Renal cortex interstitium (tissue), 15 donors: ENCODE measurements at places on chromosomes 7 and 10. TPM values are rescaled to one million over a fixed set of nuclear protein-coding genes. Genes with fewer than 3 reads are reported as not detected.

GRCh38 chr7:94877731-94878670 lies 29.4 kb upstream of the PPP1R9A start:
- DNase-seq, result no peak

GRCh38 chr10:86662186-86663045 lies 5.9 kb upstream of the LDB3 start:
- DNase-seq, result no peak

Gene PAPOLB
- 0.10 TPM for polyA plus RNA-seq

Gene HOXA7
- 24.3 TPM for polyA plus RNA-seq

DNA sequence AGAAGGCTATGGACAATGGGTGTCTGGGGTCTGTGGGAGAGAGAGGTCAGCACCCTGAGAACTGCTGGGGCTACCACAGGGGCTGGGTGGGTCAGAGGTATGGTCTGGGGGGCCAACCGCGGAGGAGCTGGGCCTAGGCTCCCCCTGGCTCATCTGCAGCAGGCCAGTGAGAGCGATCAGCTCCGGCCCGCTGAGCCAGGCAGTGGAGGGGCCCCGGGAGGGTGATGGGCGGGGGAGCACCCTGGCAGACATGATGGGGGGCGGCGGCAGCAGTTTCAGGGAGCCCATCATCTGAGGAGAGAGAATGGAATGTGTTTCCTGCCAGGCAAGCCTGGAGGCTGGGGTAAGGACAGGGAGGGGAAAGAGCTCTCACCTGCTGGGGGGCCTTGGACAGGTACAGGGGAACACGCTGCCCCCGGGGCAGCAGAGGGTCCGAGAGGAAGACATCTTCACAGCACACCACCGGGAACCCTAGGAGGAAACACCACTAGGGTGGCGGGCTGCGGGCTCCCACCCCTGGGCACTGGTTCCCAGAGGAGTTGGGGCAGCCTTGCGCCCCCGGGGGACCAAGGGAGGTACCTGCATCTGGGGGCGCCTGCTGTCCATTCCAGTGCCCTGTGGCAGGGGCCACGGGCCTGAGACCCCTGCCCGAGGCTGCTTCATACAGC lies 1.3 kb downstream of the SAP25 start:
- DNase-seq, result no peak

Gene KRIT1
- polyA plus RNA-seq, result 53.2 TPM

- no peak for DNase-seq
These were observed 516 bp downstream of the ZNHIT1 start for GRCh38 chr7:101218236-101219125.

DNA sequence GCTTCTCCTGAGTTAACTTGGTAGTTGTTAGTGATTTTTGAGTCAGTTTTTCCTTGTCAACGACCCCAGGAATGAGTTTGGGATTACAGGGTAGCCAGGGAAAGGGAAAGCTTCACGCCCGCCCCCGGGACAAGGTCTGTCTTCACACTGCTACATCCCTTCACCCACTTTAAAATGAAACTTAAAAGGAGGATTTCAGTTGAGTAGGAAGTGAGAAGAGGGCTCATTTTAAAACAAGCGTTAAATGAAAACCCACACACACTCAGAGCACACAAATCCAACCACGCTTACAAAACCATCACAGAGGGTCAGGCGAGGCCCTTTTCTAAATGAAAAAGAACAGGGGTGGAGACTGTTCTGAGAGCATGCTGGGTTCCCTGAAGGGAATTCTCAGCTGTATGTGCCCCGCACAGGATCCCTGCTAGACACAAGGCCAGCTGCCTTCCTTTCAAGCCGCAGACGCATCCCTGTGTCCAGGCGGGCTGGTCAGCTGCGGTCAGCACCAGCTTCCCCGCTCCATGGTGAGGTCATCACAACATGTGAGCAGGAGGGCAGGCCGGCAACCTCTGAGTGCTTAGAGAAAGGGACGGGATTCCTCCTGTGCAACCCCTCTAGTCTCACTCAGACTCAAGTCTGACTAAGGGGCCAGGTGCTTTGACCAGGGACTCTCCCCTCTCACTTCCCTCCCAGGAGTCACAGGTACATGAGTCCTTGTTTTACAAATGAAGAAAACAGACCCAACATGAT lies 111.8 kb downstream of the EGFR start:
- no peak for DNase-seq

GRCh38 chr10:99233689-99234037 lies 2.0 kb downstream of the HPSE2 start:
- DNase-seq, result no peak

GRCh38 chr7:124155432-124156022 lies 122.7 kb upstream of the TMEM229A start:
- DNase-seq, result no peak

DNA sequence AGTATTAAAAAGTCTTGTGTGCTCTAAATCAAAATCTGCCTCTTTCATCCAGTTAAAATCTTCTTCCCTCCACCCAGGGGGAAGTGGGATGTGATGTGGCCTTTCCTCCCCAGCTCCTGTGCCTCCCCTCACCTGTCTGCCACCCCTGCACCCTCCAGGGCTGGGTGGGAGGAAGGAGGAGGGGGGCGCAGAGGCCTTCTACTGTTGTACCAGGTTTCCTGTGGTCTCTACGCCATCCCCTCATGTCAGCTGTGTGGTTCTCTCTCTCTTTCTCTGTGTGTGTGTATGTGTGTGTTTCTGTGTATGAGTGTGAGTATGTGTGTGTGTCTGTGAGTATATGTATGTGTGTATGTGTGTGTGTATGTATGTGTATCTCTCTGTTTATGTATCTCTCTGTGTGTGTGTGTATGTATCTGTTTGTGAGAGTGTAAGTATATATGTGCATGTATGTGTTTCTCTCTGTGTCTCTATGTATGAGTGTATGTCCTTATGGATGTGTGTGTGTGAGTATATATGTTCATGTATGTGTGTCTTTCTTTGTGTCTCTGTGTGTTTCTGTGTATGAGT lies 45.5 kb upstream of the C10orf71 start:
- DNase-seq, result no peak

GRCh38 chr7:5774790-5775189 lies 6.7 kb downstream of the RNF216 start:
- no peak for DNase-seq

DNA sequence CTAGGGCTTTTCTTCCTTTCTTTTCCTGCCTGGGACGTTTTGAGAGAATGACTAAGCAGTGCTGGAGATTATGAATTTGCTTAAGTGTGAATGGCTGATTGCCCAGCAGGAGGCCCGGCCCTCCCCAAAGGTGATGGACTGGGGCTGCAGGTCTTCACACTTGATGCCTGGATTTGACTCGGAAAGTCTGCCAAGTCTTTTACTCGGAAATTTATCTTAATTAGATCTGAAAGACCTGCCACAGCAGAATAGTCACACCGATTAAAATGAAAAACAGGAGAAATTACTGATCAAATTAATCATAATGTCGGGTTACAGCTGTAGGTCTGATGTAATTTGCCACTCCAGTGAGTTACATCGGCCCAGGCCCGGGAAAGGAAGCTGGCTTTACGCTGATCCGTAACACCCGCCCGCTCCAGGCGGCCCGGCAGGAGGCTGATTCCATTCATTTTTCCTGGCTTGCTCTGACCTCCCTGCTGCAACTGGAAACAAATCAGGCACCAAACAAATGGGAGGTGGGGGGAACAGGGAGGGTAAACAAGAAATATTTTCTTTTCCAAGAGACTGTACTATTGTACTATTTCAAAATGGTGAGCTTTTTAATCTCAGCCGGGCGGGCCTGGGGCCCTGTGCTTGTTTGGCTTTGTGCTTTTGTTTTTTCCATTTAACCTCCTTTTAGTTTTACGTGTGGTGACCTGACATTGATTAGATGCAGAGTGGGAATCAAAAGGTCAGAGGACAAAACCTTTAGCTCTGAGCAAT lies 212.4 kb upstream of the YAE1 start:
- DNase-seq, result peak; percentile 77

DNA sequence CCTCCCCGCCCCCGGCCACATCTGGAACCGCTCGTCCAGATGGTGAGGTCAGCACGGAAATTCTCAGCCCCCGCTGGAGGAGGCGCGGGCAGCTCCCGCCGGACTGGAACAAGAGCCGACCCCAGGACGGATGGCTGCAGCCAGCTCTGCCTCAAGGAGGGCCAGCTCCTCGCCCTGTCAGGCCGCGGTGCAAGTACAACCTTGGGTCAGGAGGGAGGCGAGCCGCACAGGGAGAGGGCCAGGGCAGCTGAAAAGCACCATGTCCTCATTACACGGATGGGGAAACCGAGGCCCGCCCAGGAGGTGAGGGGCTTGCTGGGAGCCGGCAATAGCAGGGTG lies 3.8 kb upstream of the GRIFIN start:
- DNase-seq, result no peak

Gene HOXA6
- 24.6 TPM for polyA plus RNA-seq

DNA sequence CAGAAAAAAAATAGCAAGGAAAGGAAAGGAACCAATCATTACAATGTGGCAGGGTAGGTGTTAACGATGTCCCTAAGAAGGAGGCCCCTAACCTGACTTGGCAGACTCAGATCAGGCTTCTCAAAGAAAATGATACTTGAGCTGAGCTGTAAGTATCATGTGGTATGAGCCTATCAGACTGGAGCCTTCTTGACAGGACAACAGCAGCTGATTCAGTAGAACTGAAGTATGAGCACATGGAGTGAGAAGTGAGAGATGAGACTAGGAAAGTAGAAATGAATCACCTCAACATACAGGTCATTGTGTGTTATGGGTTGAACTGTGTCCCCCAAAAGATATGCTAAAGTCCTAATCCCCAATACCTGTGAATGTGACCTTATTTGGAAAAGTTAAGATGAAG lies 66.3 kb downstream of the MTERF1 start:
- no peak for DNase-seq

DNA sequence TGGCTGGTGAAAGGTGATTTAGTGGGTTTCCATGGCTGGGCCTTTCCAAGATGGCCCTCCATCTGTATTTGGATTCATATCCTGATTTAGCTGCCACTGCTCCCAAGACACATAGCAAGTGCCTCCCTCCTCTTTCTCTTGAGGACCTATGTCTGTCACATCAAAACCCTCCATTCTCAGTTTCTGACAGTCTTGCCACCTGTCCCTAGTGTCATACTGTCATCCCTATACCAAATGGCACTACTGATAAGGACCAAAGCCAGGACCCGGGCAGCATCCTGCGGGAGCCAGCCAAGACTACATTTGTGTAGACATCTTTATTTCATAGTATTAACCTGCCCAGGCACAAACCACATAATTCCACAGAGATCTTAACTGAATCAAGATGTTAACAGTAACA lies 34.8 kb downstream of the PNLIPRP2 start:
- DNase-seq, result no peak

- no peak for DNase-seq
These were observed 13.8 kb downstream of the DAGLB start for GRCh38 chr7:6433784-6434615.

- no peak for DNase-seq
These were observed 257.0 kb downstream of the OTUD1 start for GRCh38 chr10:23695825-23696420.

Gene EPO
- 0.14 TPM for polyA plus RNA-seq

DNA sequence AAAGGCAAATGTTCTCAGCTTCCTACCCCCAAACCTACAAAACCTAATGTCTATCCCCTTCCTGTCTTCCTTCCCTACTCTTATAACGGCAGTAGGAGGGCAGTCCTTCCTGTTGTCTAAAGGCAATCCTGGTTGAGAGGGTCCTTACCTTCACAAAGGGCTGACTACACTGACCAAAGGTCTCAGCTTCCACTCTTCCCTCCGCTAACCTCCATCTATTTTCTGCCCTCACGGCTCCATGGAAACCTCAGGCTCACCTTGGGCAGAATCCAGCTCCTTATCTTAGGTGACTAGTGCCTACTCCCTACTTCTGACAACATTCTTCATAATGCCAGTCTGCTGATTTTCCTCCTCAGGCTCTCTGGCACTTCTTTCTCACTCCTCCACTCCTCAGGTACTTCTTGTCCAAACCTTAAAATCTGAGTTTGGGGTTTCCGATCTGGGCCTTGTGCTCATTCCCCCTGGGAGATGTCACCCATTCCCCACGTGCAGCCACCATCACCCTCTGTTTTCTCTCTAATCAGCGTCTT lies 542 bp downstream of the FBXL13 start:
- DNase-seq, result peak; percentile 6
